ENCODE measurements at places on chromosomes 3 and 15. TPM values are rescaled to one million over a fixed set of nuclear protein-coding genes. Genes with fewer than 3 reads are reported as not detected.

FBLN2 gene
- not detected for total RNA-seq

CILP gene
- total RNA-seq: 0.44 TPM

PP2D1 gene
- total RNA-seq: not detected

PRICKLE2 gene
- not detected for total RNA-seq

STAB1 gene
- 11.3 TPM for total RNA-seq

ZNF774 gene
- 0.81 TPM for total RNA-seq

BSN gene
- 0.15 TPM for total RNA-seq

ASB14 gene
- not detected for total RNA-seq

ACAP2 gene
- total RNA-seq: 73.5 TPM

MUSTN1 gene
- total RNA-seq: 3.3 TPM

CPLX3 gene
- total RNA-seq: not detected

TUSC7 gene
- not detected for total RNA-seq

CCDC51 gene
- total RNA-seq: 5.1 TPM

SHQ1 gene
- total RNA-seq: 28.7 TPM

DNA sequence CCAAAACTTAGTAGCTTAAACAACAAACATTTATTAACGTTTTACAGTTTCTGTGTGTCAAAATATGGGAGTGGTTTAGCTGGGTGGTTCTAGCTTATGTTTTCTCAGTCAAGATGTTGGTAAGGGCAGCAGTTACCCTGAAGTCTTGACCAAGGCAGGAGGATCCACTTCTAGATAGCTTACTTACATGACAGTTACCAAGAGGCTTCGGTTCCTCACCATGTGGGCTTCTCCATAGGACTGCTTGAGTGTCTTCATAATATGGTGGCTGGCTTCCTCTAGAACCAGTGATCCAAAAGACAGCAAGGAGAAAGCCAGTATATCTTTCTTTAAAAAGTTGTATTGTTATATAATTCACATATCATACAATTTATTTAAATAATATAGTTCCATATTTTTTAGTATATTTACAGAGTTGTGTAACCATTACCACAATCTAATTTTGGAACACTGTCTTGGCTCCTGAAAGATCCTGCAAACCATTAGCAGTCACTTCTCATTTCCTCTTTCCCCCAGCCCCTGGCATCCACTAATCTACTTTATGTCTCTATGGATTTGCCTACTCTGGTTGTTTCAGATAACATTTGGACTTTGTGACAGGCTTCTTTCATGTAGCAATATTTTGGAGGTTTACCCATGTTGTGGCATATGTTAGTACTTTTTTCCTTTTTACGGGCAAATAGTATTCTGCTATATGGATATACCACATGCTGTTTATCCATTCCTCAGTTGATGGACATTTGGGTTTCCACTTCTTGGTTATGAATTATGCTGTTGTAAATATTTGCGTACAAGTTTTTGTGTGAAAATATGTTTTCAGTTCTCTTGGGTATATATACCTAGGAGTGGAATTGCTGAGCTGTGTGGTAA lies 33.3 kb downstream of the MAPK6 start:
- H3K4me1 ChIP-seq: no peaks in the 10 kb centered on the region
- no peak overlapping the region for H3K27ac ChIP-seq
- H3K4me3 ChIP-seq: no peak overlapping the region
- peaks cover 9% of the 10 kb centered on the region for H3K36me3 ChIP-seq

- no peak for DNase-seq
- no peak overlapping the region for H3K27ac ChIP-seq
- no peaks in the 10 kb centered on the region for H3K36me3 ChIP-seq
- H3K4me3 ChIP-seq: no peak overlapping the region
- H3K27me3 ChIP-seq: no peaks in the 10 kb centered on the region
Measured at GRCh38 chr3:88725440-88726165, 381.8 kb upstream of the EPHA3 start.

GRCh38 chr15:49190586-49190985 lies 20.5 kb downstream of the GALK2 start:
- no peaks in the 10 kb centered on the region for H3K27me3 ChIP-seq
- H3K36me3 ChIP-seq: no peaks in the 10 kb centered on the region
- no peaks in the 10 kb centered on the region for H3K4me1 ChIP-seq
- no peak overlapping the region for H3K27ac ChIP-seq

- DNase-seq: no peak
- H3K27me3 ChIP-seq: no peaks in the 10 kb centered on the region
- no peaks in the 10 kb centered on the region for H3K4me1 ChIP-seq
- no peaks in the 10 kb centered on the region for H3K36me3 ChIP-seq
- no peak overlapping the region for H3K27ac ChIP-seq
Measured at GRCh38 chr3:57893668-57894067, 114.6 kb upstream of the FLNB start.

- no peaks in the 10 kb centered on the region for H3K4me1 ChIP-seq
- no peaks in the 10 kb centered on the region for H3K36me3 ChIP-seq
- H3K27me3 ChIP-seq: no peaks in the 10 kb centered on the region
- no peak for DNase-seq
- no peak overlapping the region for H3K27ac ChIP-seq
- no peak overlapping the region for H3K4me3 ChIP-seq
Measured at GRCh38 chr3:174949523-174949922, 90.4 kb downstream of the NAALADL2 start.

- no peak for DNase-seq
- no peak overlapping the region for H3K27ac ChIP-seq
- no peaks in the 10 kb centered on the region for H3K27me3 ChIP-seq
- H3K4me3 ChIP-seq: no peak overlapping the region
- H3K4me1 ChIP-seq: peaks cover 11% of the 10 kb centered on the region
Measured at GRCh38 chr3:39295184-39295775, 15.4 kb upstream of the CX3CR1 start.

DNA sequence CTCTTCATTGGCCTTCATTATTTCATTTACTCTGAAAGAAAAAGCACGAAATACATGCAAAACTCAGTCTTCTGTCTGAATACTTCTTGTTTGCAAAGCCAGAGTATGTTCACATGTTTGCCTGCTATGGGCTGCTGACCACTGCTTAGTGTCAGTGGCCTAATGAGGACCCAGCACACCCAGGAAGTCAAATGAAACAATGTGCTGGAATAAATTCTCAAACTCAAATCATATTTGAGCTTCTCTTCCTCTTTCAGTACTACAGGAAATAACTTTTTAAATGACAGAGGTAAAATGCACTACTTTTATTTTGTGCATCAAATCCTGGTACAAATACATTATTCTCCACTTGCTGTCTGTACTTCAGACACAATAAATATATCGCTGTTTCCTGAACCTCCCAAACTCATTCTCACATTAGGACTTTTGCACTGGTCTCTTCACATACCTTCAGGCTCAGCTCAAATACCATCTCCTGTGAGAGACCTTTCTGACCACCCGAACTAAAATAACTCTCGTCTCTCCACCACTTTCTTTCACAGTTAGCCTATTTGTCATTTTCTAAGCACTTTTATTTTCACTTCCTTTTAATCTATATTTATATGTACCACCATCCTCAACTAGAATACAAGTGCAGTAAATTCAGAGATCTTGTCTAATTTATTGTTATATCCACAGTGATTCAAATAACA lies 176.8 kb downstream of the TUSC7 start:
- no peak for DNase-seq
- no peaks in the 10 kb centered on the region for H3K4me1 ChIP-seq
- H3K27ac ChIP-seq: no peak overlapping the region
- H3K36me3 ChIP-seq: no peaks in the 10 kb centered on the region
- no peak overlapping the region for H3K4me3 ChIP-seq

DNA sequence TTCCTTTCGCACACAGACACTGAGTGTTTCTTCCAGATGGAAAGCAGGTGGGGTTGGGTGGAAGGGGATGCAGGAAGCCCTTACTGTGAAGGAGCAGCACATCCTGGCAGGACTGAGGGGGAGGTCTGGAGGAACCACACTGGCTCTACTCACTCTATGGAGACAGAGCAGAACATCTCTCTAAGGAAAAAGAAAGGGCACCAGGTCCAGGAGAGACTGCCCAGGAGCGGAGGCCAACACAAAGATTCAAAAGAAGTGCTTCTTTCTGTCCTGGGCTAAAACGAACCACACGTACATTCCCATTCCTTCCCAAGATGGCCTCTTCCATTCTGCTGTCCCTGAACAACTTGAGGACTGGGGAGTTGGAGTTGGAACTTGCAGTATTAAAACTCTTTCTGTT lies 13.8 kb upstream of the VIPR1 start:
- no peak overlapping the region for H3K4me3 ChIP-seq
- H3K27ac ChIP-seq: no peak overlapping the region
- no peaks in the 10 kb centered on the region for H3K4me1 ChIP-seq
- H3K27me3 ChIP-seq: no peaks in the 10 kb centered on the region
- no peaks in the 10 kb centered on the region for H3K36me3 ChIP-seq
- DNase-seq: no peak

DNA sequence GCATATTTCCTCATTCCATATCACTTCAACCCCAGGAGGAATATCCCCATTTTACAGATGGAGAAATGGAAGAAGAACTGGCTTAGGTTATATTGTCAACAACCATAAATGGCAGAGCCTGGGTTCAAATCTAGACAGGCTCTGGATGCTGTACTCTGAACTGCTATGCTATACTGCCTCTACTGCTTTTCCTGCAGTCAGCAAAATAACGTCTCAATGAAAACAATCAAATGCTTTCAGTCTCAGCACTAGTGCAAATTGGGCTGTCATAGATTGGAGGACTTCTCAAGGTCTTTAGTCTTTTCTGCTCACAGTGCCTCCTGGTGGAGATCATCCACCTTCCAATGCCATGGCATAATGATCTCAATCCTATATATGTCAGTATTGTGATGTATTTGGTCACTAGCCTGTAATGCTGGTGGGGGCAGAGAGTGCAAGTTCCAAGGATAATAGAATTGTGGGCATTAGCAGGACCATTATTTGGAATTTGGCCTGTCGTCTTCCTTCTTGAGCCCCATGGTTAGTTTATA lies 285.0 kb downstream of the CLSTN2 start:
- DNase-seq: no peak
- H3K36me3 ChIP-seq: no peaks in the 10 kb centered on the region
- H3K4me1 ChIP-seq: no peaks in the 10 kb centered on the region
- H3K4me3 ChIP-seq: no peak overlapping the region
- no peaks in the 10 kb centered on the region for H3K27me3 ChIP-seq

DNA sequence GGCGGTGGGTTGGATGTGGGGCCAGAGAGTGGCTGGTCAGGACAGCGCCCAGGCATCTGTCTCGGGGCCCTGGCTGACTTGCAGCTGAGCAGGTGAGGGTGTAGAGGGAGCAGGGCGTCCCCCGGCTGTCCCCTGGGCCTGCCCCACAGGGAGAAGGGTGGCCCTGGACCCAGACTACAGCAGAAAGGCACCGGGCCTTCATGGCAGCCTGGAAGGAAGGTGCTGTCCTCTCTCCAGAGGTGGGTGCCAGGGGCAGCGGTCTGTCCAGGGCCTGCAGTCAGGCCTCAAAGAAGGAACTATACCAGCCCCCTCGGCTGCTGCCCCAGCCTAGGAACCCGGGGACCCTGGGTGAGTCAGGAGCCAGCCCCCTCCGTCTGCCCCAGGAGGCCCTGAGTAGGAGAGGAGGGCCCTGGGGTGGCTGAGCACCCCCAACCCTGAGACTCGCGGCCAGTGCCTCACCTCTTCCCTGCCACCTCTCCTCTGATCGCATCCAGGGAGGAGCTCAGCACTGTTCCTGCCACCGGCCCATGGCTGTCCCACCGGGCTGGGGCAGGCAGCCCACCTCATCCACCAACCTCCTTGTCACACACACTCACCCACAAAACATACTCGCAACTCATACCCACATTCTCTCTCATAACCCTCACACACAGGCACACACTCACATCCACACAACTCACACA lies 133.5 kb downstream of the FBLN2 start:
- no peaks in the 10 kb centered on the region for H3K4me1 ChIP-seq
- no peak for DNase-seq
- no peak overlapping the region for H3K27ac ChIP-seq
- peaks cover 2% of the 10 kb centered on the region for H3K27me3 ChIP-seq

DNA sequence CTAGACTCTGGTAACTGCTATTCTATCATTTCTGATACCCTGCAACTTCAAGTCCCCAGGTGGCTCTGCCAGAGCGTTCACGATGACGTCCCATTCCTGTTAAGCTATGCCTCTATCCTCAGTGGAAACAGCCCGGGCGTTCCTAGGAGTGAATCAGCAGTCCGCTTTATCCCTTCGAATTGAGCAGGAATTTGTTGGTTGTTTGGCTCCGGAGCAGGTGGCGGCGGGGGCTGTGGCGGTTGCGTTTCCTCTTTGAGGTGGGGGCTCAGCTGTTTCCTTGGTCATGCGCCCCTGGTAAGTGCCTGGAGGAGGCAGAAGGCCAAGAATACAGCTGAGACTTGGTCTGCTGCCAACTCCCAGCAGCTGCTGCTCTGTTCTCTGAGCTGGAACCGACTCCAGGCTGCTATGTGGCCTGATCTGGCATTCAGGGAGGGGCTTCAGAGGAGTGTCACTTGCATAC lies 25.2 kb downstream of the ARPP21 start:
- H3K4me1 ChIP-seq: no peaks in the 10 kb centered on the region
- no peak for DNase-seq
- no peaks in the 10 kb centered on the region for H3K27me3 ChIP-seq
- H3K4me3 ChIP-seq: no peak overlapping the region

GRCh38 chr15:97168704-97169475 lies 791.6 kb upstream of the ARRDC4 start:
- DNase-seq: no peak
- no peaks in the 10 kb centered on the region for H3K4me1 ChIP-seq
- H3K4me3 ChIP-seq: no peak overlapping the region
- H3K36me3 ChIP-seq: no peaks in the 10 kb centered on the region
- no peaks in the 10 kb centered on the region for H3K27me3 ChIP-seq

DNA sequence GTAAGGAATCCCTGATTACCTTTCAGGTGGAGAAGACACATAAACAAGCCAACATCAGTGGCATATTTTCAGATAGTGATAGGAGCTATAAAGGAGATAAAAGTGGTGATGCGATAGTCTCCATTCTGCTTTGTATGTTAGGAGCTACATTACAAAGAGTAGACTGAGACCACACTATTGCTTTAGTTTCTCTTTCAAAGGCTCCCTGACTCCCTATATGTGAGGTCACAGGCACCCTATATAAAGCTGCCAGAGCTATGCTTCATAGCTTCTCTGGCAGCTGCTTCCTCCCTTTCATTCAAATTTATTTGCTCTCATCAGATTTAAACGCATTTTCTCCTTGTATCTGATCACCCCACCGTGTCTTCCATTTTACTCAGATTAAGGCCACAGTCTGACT lies 466.6 kb downstream of the IL5RA start:
- no peaks in the 10 kb centered on the region for H3K27me3 ChIP-seq
- no peak for DNase-seq
- no peaks in the 10 kb centered on the region for H3K4me1 ChIP-seq
- H3K27ac ChIP-seq: no peak overlapping the region
- H3K36me3 ChIP-seq: no peaks in the 10 kb centered on the region

GRCh38 chr15:40755812-40756208 lies 756 bp upstream of the RMDN3 start:
- peaks cover 16% of the 10 kb centered on the region for H3K36me3 ChIP-seq
- H3K27me3 ChIP-seq: no peaks in the 10 kb centered on the region
- peaks cover 31% of the 10 kb centered on the region for H3K4me1 ChIP-seq
- no peak for DNase-seq
- H3K4me3 ChIP-seq: peak overlapping the region; percentile 65

- no peaks in the 10 kb centered on the region for H3K27me3 ChIP-seq
- H3K36me3 ChIP-seq: no peaks in the 10 kb centered on the region
- H3K4me1 ChIP-seq: no peaks in the 10 kb centered on the region
- no peak overlapping the region for H3K27ac ChIP-seq
- no peak overlapping the region for H3K4me3 ChIP-seq
Measured at GRCh38 chr3:46573701-46574100, 7.6 kb upstream of the LRRC2 start.

GRCh38 chr15:67495585-67495984 lies 25.3 kb upstream of the C15orf61 start:
- H3K27ac ChIP-seq: no peak overlapping the region
- H3K27me3 ChIP-seq: no peaks in the 10 kb centered on the region
- no peaks in the 10 kb centered on the region for H3K36me3 ChIP-seq
- no peak overlapping the region for H3K4me3 ChIP-seq
- H3K4me1 ChIP-seq: no peaks in the 10 kb centered on the region

Data from CD4-positive, alpha-beta memory T cell (primary cell).